Activated T-cell treated with anti-CD3 and anti-CD28 coated beads for 24 hours (primary cell): ENCODE measurements at places on chromosomes 4 and X.

DNA sequence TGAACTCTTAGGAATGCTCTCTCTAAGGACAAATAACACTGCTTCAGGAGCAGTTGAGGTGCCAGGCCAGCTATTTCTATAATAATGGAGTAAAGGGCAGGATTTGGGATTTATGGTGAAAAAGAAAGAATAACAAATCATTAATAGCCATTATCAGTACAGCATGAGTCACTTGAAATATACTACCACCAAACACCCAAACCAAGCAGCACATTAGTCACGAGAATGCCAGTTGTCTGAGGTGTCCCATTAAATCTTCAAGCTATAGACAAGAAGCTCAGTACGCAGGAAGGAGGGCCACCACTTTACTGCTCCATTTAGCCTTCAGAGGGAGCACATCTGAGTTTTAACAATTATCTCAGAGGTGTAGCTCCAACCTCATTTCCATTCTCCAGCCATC is 106.8 kb upstream of the MAGEA10 start:
- DNase-seq, result no peak

GRCh38 chr4:107751670-107752069 is 31.6 kb upstream of the PAPSS1 start:
- DNase-seq, result no peak

DNA sequence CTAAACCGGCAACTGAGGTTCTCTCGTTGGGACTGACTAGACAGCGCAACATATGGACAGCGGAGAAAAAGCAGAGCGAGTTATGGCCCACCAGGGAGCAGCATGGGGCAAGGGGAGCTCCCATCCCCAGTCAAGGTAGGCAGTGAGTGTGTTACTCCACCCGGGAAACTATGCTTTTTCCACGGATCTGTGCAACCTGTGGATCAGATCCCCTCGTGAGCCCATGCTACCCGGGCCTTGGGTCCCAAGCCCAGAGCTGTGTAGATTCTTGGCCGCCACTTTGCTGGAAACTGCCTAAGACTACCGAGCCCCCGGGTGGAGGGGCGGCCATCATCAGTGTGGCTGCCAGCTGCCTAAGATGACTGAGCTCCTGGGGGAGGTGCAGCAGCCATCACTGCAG is 140.9 kb downstream of the PAPSS1 start:
- DNase-seq, result no peak

DNA sequence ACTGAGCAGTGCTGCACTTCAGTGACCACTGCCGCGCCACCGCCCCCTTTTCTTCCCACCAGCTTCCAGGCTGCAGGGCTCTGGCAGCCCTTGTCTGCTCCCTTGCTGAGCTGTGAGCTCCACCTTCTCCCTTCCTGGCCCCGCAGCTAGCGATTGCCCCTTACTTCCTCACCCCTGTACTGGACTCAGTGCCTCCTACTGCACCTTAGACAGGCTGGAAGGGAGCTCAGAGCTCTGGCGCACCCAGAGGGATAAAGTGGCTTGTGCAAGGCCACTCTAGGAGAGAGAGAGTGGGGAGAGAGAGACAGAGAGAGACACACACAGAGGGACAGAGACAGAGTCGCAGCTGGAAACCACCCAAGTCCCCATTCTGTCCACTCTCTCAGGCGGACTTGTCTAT is 6.0 kb downstream of the RASL11B start:
- no peak for DNase-seq

DNA sequence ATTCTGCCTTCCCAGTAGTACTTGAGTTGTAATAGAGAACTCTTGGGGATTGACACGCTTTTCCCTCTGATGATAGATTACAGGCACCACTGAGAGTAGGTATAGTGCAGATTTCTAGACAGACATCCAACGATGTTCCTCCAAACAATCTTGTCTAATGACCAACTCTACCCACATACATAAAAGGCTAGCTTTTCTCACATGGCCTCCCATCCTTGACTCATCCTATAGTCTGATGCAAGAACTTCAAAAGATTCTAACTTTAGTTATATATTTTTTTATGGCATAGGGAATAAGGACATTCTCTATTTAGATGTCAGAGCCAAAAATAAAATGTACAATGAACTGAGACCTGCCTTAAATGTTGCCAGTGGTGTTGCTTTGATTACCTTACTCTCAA is 60.9 kb downstream of the GLRA2 start:
- no peak for DNase-seq

- no peak for DNase-seq
Observed at GRCh38 chr4:2251795-2252529, 9.9 kb downstream of the MXD4 start.

GRCh38 chrX:103464072-103464773 is 55.1 kb downstream of the RAB40A start:
- no peak for DNase-seq

DNA sequence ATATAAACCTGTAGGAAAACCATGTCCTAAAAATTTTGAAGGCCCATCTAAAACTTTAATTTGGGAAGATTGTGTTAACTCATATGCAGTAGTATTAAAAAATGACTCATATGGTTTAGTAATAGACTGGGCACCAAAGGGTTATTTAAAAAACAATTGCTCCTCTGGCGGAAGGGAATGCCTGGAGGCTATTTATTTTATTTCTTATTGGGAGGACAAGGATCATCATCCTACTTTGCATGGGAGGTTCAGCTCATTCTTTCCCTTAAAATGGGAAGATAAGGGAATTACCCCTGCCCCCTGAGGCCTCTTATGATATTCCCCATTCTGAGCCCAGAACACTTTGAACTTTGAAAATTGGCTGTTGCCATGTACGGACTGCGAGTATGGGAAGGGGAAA is 29.7 kb upstream of the MGST2 start:
- DNase-seq, result no peak

DNA sequence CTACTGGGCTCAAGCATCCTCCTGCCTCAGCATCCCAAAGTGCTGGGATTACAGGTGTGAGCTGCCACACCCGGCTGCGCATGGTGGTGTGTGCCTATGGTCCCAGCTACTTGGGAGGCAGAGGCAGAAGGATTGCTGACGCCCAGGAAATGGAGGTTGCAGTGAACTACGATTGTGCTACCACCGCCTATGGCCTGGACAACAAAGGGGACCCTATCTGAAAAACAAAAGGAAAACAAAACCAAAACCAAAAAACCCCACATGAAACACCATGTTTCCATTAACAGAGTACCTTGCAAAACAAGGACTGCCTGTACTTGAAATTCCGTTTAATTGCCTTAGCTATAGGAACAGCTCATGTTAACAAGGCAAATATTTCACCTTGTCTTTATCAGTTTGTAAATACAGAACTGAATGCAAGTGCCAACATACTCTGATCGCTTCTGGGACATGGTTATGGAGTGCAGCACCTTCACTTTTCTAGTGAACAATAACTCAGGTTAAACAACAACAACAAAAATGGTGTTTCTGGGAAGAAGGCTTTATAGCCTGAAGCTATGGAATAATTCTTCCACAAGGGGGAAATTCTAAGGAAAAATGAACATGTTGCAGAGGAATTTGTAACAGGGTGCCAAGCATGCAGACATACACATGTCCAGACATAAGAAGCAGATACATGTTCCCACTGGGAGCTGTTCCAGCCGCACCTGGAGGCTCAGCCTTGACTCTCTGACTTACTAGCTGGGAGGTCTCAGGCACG is 73.2 kb upstream of the STS start:
- no peak for DNase-seq

GRCh38 chr4:153747406-153747955 is 12.3 kb downstream of the RNF175 start:
- no peak for DNase-seq

DNA sequence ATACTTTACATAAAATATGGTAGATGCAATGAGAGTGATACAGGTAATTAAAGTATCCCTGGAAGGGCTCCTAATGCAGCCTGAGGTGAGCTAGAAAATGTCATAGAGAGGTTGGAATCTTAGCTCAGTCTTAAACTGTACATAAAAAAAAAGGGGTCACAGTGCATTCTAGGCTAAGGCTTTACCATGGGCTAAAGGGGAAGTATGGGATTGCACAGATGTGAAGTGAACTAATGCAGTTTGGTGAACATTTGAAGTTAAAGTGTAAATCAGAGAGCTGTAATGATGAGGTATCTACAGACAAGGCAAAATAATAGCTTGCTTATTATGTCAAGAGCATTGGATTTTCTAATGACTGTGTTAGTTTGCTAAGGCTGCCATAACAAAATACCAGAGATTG is 405.9 kb downstream of the ADGRL3 start:
- DNase-seq, result no peak

DNA sequence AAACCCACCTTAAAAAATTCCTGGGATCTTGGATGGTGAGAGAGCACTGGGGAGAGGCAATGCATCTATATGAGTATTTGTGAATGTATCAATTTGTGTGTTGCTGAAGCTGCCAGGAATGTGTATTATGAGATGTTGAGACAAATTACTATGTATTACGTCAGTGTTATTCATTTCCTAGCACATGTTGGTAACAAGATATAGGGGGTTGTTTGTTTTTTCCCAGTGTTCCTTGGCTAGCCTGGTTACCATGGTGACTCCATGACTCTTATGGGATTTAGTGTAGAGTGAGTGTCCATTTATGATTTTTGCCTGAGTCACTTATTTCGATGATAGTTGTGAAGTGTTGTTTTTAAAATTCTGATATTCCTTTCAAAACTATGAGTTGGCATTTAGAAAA is 65.6 kb downstream of the RAB40A start:
- no peak for DNase-seq

DNA sequence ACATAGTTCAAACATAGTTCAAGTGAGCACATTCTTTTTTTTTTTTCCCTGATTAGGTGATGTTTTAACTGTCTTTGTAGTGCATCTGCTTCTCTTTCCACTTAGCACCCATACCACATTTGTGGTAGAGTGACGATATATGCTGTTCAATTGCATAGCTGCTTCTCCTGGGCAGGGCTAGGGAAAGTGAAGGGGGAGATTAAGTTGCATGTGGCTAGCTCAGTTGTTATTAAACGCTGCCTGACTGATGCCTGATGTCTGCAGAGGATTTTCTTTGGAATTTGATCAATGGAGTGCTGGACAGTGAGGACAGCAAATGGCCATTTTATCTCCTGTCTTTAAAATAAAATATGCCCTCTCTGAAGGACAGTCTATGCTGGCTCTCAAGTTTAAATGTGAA is 63.7 kb downstream of the ANK2 start:
- DNase-seq, result no peak

DNA sequence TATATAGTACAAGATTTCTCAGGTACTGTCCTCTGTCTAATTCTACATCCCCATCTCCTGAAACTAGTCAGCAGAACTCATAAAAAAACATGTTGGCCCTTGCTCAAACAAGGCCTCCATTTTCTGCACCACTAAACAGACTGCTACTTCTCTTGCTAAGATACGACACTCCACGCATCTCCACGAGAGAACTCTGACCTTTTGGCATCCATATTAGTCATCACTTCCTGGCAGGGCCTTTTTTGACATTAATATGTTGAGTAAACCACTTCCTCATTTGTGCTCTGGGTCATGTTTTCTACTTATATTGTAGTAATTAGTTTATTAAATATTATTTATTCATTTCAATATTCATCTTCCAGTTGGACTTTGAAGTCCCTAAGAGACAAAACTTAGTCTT is 65.6 kb downstream of the DCAF8L1 start:
- DNase-seq, result no peak

GRCh38 chr4:40211224-40212185 is 14.7 kb downstream of the RHOH start:
- DNase-seq, result no peak

GRCh38 chr4:176309046-176309445 is 10.7 kb upstream of the SPCS3 start:
- DNase-seq, result no peak

GRCh38 chr4:156901871-156902270 is 69.7 kb downstream of the PDGFC start:
- no peak for DNase-seq

DNA sequence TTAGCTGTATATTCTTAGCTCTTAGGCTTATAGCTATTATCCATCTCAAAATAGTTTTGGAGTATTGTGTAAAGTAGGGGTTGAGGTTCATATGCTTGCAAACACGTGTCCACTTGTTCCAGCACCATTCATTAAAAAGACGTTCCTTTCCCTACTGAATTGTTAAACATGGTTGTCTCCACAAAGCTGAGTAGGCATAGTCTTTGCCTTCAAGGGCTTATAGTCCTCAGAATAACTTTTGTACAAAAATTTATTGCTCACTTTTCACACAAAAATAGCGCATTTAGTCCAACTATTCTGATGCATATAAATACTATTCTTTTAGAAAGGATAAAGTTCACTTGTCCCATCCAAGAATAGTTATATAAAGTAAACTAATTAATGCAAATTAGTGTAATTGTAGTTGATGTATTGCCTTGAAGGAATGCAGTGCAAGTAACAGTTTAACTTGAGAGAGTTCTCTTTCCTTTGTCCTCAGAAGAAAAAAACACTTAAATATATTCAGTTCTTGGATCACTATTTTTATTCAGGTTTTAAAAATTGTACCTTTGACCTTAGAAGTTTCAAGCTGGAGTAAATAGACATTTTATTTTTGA is 14.1 kb downstream of the LRIT3 start:
- DNase-seq, result no peak

DNA sequence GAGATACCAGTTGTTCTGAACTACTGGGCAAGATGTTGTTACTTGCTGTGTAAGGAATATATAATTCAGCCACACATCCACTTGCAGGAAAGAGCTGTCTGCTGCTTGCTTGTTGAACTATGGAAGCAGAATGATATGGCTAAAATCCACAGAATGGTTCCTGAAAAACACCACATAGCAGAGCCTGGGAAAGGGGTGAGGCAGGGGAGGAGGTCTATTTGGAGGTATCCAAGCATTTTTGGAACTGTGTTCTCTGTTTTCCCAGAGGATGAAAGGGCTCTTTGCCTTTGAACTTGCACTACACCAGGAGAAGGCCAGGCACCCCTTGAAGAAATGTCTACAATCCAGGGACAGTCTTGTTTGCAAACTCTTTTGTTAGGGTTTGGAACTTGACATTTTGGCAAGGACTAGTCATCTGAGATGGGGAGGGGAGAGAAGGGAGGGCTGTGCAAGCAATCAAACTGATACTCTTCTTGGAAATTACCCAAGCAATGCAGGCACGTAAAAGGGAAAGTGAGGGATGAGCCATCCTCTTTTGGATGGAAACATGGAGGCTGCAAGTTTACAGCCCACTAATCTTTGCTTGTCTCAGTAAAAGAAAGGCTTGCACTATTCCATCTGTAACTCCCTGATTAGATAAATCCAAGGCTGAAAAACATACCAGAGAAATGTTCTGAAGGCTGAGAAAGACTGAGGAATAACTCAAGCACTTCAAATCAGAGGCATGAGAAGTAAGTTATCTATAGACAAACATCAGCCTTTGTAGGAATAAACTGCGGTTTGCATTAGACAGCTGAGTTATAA is 141.0 kb downstream of the TSPAN5 start:
- no peak for DNase-seq
